Renal cortical epithelial cell (primary cell): ENCODE measurements at places on chromosomes 12 and 14.

GRCh38 chr12:7162691-7163114, 26.8 kb upstream of the PEX5 start:
- DNase-seq = peak; percentile 34

GRCh38 chr12:34602213-34602940, 580.1 kb downstream of the ALG10 start:
- DNase-seq = no peak

GRCh38 chr12:107196681-107197080, 103.3 kb upstream of the CRY1 start:
- DNase-seq = peak; percentile 3

DNA sequence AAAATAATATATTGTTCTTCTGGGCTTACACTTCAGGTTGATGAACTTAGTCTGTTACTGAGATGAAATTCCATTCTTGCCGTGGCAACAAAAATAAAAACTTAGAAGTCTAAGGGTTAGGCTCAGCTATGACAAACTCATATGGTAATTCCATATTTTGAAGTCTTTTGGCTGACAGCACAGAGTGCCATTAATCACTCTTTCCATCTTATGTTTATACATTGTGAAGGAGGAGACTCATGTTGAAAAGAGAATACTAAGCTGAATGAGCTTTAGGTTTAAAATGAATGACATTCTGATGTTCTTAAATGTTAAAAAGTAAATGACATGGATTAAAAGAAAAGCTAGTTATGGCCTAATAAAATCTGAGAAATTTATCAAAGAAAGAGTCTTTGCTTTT, 291.9 kb downstream of the SOX5 start:
- DNase-seq = no peak

- DNase-seq = no peak
Observed at GRCh38 chr14:85479771-85480170, 50.2 kb upstream of the FLRT2 start.

DNA sequence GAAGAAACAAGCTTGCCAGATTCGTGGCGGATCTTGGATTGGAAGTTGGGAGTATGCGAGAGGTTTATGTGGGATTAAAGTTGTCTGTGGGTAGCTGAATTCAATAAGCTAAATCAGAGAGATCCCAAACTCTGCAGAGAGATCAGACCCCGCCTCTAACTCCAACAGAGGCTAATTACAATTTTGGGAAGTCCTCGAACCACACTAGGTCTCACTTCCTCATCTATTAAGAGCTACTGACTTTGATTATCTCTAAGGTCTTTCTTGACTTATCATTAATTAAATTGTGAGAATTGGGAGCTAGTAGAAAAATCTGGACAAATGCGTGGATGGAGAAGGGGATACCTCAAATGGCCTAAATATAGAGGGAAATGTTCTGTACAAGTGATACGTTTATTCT, 9.1 kb downstream of the NTF3 start:
- DNase-seq = no peak

DNA sequence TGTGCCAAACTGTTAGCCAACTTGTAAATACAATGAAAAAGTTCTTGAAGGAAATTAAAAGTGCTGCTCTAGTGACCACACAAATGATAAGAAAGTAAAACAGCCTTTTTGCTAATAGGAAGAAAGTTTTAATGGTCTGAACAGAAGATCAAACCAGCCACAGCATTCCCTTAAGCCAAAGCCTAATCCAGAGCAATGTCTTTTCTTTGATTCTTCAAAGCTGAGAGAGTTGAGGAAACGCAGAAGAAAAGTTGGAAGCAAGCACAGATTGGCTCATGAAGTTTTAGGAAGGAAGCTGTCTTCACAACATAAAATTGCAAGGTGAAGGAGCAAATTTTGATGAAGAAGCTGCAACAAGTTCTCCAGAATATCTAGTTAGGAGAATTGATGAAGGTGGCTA, 213.8 kb downstream of the ATXN7L3B start:
- no peak for DNase-seq

- DNase-seq = peak; percentile 81
Observed at GRCh38 chr14:50038398-50039119, 77.8 kb downstream of the VCPKMT start.

DNA sequence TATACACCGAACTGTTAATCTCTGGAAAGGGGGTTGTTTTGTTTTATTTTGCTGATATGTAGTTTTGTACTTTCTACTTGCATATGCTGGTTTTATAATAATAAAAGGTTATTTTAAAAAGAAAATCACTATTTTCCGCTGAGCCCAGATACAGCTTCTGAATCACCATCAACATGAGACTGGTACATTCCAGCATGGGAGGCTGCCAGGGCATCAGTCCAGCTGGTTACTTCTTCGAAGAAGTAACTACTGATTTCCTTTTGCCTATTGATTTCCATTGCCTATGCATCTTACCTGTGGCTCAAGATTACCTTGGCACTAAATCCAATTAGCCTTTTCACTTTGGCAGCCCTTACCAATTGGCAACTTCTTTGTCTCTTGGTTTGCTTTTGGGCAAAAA, 11.7 kb upstream of the OSBPL8 start:
- no peak for DNase-seq

- no peak for DNase-seq
Observed at GRCh38 chr14:98752660-98753059, 519.3 kb downstream of the BCL11B start.

- DNase-seq = peak; percentile 68
Observed at GRCh38 chr12:106303202-106303820, 778 bp downstream of the TCP11L2 start.

GRCh38 chr12:13404631-13405473, 208.3 kb downstream of the EMP1 start:
- DNase-seq = no peak
